ENCODE measurements at places on chromosomes 7 and 10.

DNA sequence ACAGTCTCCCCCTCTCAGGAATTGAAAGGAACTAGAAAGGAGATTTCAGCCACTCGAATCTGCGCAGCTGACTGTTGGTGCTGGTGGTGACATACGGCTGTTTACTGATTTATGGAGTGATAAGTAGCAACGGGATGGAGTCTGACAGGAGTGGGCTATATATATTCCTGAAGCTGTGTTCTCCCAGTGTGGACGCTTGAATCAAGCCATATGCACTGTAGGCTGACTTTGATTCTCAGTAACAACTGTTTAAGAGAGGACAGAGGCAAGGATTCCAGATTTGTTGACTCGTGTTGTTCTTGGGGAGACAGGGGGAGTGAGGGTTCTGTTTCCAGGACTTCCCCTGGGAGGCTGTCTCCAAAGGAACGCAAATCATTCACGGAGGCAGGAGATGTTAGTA, 260.1 kb upstream of the AUTS2 start:
- no peaks in the 10 kb centered on the region for H3K36me3 ChIP-seq
- no peaks in the 10 kb centered on the region for H3K27me3 ChIP-seq
- no peak for DNase-seq
- no peaks in the 10 kb centered on the region for H3K4me1 ChIP-seq
- H3K4me3 ChIP-seq: no peak overlapping the region
- H3K27ac ChIP-seq: no peak overlapping the region

- no peak overlapping the region for H3K4me3 ChIP-seq
- no peak overlapping the region for H3K27ac ChIP-seq
- H3K36me3 ChIP-seq: no peaks in the 10 kb centered on the region
- peaks cover 19% of the 10 kb centered on the region for H3K27me3 ChIP-seq
- DNase-seq: no peak
Measured at GRCh38 chr10:11687779-11688447, 54.3 kb upstream of the ECHDC3 start.

DNA sequence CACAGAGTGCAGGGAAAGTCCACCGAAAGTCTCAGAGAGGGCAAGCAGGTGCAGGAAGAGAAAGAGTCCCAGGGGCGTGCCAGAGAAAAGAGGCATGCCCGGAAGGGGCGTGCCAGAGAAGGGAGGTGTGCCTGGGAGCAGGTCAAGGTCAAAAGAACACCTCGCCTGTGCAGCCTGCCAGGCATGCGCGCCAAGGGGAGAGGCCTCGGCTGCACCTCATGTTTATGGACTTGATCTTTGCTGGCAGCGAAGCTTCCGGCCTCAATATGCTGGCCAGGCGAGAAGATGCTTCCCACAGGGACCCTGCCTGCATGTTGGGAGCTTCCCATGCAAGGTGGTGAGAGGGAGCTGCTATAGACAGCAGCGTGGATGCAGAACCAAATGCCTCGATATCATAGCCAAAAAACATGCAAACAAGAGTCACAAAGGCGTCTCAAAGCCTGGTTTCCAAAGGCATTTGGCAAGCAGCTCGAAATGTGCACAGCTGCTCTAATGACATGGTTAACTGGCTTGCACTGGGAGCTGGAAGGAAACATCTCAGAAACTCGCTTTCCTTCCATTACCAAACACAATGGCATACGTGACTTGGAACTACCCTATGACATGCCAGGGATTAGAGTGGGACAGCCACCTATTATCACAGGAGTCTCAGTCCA, 192.5 kb upstream of the PPP2R2D start:
- no peaks in the 10 kb centered on the region for H3K27me3 ChIP-seq
- H3K27ac ChIP-seq: no peak overlapping the region
- H3K4me3 ChIP-seq: no peak overlapping the region
- DNase-seq: no peak

DNA sequence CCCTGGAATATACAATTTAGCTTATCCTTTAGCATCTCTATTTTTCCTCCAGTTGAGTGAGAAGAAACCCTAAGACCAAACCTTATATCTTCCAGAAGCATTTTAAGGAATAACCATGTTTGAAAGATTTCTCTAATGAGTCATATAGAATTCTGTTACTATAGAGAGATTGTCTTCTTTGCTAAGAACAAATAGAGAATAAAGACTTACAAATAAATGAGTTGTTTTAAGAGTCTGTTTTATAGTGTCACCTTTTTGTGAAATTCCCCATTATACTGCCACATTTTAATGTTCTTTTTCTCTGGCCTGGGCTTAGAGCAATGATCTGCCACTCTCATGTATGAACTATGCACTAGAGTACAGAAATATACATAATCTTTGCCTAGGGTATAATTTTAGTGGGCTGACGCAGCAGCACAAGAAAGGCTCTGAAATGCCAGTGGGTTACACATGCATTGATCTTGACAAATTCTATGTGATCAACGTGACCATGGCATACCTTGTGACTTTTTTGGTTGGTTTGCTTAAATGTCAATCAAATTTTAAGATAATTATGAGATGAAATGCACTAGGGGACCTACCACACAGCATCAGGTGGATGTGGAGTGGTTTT, 145.1 kb upstream of the MKLN1 start:
- H3K4me1 ChIP-seq: peaks cover 8% of the 10 kb centered on the region
- H3K27ac ChIP-seq: no peak overlapping the region
- no peak for DNase-seq
- H3K4me3 ChIP-seq: no peak overlapping the region
- no peaks in the 10 kb centered on the region for H3K27me3 ChIP-seq
- no peaks in the 10 kb centered on the region for H3K36me3 ChIP-seq

GRCh38 chr7:128879461-128879938, 16.8 kb downstream of the ATP6V1F start:
- DNase-seq: no peak
- H3K36me3 ChIP-seq: no peaks in the 10 kb centered on the region
- H3K27me3 ChIP-seq: no peaks in the 10 kb centered on the region
- H3K4me3 ChIP-seq: no peak overlapping the region
- no peak overlapping the region for H3K27ac ChIP-seq
- no peaks in the 10 kb centered on the region for H3K4me1 ChIP-seq

- no peak for DNase-seq
- H3K36me3 ChIP-seq: no peaks in the 10 kb centered on the region
- no peak overlapping the region for H3K27ac ChIP-seq
- H3K4me3 ChIP-seq: no peak overlapping the region
- H3K4me1 ChIP-seq: peaks cover 4% of the 10 kb centered on the region
Measured at GRCh38 chr10:66744915-66745314, 180.9 kb upstream of the LRRTM3 start.

GRCh38 chr10:12825260-12825849, 176.2 kb downstream of the CCDC3 start:
- H3K27me3 ChIP-seq: no peaks in the 10 kb centered on the region
- H3K36me3 ChIP-seq: no peaks in the 10 kb centered on the region
- H3K4me3 ChIP-seq: no peak overlapping the region
- no peak for DNase-seq

Data from GM23248 (cell line).